Pulmonary artery endothelial cell (primary cell): ENCODE measurements at places on chromosomes 13 and 19. TPM values are rescaled to one million over a fixed set of nuclear protein-coding genes. Genes with fewer than 3 reads are reported as not detected.

- no peak for DNase-seq
Measured at GRCh38 chr19:5250127-5250659, 90.4 kb downstream of the PTPRS start.

The CGB8 gene
- total RNA-seq = not detected in 2 replicates

DNA sequence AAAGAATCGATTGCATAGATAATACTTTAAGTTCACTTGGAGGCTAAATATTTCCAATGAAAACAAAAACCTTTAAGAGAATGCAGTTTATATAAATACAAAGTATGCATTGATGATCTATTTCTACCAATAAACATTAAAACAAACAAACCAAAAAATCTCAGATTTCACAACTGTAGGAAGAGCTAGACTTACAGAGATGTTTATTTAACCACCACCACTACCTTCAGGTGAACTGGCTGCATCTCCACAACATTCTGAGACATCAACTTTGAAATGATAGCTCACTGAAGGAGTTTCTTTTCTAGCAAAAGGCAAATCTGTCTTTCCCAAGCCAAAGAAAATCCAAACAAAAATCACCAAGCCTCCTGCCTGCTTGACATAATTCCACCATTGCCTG, 44.2 kb downstream of the FOXO1 start:
- no peak for DNase-seq

DNA sequence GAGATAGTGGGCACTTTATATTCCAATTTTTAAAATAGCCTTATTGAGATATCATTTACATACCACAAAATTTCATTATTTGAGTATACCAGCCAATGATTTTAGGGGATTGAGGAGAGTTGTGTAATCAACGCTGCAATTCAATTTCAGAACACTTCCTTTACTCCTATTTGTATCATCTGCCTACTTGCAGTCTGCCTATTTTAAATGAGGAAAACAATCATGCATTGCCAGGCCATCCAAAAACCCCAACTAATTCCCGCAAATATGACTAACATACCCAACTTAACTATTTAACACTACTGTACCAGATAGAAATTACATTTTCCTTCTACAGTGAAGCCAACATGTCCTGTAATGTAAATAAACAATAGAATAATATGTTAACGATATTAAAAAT, 26.7 kb downstream of the CAB39L start:
- DNase-seq = no peak

DNA sequence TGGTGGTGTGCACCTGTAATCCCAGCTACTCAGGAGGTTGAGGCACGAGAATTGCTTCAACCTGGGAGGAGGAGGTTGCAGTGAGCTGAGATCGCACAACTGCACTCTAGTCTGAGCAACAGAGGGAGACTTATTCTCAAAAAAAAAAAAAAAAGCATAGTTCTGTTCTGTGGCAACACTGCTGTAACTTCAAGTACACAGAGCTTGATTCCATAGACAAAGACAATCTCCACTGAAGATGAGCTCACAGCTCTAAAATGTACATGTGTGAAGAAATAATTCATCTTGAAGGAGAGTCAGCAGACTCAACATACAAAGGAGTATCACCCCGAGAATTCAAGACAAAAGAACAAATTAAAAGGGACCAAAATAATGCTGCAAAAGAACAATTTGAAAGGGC, 47.8 kb downstream of the KCTD15 start:
- no peak for DNase-seq

DNA sequence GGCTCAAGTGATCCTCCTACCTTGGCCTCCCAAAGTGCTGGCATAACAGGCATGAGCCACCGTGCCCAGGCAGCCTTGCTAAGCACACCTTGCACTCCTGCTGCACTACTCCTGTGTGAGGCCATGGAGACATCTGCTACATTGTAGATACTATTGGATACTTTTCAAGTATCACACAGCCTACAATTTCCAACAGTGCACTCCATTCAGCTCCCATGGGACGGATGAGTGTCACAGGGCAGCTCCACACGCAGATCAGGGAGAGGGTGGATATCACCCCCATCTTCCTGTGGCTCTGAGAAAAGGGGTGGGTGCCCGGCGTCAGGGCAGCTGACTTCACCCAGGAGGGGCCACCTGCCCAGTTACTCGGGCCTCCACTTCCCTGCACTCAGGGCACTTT, 39.1 kb upstream of the CCNE1 start:
- no peak for DNase-seq

GRCh38 chr19:44894052-44894400, 3.0 kb downstream of the TOMM40 start:
- no peak for DNase-seq

GRCh38 chr19:32798201-32798600, 71.4 kb downstream of the SLC7A9 start:
- no peak for DNase-seq

DNA sequence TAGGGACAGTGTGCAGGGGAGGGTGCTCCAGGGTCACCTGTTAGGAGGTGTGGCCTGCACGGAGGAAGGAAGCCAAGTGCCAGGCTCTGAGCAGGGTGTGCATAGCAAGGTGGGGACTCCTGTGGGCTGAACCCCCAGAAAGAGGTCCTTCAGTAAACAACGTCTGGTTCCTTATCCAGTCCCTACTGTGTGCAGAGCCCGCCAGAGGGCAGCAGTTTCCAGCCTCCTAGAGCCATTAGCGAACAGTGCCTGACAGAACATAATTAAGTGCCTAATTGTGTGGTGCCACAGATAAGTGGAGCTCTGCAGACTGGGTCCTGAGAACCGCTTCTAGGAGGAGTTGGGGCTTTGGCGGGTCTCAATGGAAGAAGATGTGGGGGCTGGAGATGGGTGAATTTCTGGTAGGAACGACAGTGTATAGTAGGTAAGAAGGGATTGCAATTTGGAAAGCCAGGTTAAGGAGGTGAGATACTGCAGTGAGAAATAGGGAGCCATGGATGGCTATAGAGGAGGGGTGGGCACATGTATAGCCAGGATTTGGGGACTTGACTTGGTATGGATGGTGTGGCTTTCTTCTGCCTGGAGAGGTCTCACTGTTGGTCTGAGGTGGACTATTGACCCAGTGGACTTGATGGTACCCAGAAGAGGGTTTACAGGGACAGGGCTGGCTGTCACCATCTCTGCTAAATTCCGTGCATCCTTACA, 323.1 kb downstream of the ZNF536 start:
- DNase-seq = no peak

- no peak for DNase-seq
Measured at GRCh38 chr19:33246709-33247440, 21.2 kb upstream of the SLC7A10 start.

The PSG11 gene
- total RNA-seq = not detected in 2 replicates

- no peak for DNase-seq
Measured at GRCh38 chr13:101869553-101869952, 417.1 kb downstream of the ITGBL1 start.

GRCh38 chr13:94113245-94113644, 366.2 kb downstream of the DCT start:
- DNase-seq = no peak

DNA sequence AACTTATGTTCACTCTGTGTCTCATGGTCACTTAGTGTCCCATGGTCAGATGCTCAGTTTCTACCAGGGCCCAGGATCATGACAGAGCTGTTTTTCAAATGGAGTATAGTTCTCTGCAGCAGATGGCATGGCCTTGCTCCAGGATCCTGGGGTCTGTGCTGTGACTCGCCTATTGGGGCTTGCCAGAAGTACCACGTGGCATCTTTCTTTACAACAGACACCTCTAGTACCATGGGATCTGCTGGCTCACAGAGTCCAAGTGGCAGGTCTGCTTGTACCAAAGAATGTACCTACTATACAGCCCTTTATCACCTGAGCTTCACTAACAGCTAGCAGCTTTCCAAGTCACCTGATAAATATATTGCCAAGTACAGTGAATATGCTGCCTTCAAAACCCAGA, 6.0 kb upstream of the RNF6 start:
- no peak for DNase-seq
